ENCODE measurements at places on chromosomes 7 and 10.

DNA sequence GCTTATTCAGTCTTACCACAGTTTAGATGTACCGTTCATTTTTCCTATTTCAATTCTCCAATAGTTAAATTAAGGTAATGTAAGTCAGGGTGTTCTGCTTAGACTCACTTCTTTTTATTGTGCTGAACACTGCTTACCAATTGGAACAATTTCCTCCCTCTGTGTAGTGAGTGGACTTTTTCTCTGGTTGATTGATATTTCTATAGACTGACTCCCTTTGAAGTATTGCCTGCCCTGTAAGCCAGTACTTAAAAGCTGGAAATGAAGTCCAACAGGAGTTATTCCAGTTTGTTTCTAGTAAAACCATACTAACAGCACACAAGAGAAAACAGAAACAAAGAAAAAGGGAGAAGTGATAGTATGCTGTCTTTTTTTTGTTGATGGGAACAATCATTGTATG lies 1674.9 kb downstream of the REEP3 start:
- DNase-seq, result no peak

GRCh38 chr7:2688409-2689342 lies 674 bp downstream of the AMZ1 start:
- DNase-seq, result no peak

DNA sequence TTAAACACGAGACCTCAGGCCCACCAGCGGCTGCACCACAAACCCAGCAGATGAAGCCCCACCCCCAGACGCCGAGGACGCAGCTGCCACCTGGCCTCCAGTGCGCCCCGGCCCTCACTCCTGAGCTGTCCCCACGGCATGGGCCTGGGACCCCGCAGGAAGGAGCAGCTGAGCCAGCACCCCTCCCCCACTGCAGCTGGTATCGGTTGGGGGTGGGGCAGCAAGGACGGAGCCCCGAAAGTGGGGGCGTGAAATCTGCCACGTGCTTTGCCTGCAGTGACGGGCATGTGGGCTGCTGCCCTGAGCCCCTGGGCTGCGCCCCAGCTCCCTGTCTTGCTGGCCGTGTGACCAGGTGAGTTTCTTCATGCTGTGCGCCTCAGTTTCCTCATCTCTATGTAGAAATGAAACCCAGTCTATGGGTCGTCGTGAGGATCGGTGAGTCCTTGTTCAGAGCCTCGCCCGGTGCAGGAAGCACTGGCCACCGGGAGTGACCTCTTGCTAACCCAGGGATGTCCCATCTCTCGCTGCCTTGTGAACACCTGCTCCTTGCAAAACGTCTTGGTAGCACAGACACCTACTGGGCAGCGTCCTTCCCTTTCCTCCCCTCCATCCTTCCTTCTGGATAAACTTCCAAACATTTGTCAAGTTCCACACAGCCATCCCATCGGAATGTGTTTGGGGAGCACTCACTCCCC lies 32.0 kb downstream of the CFAP46 start:
- DNase-seq, result no peak

GRCh38 chr7:7569081-7569527 lies 2.4 kb downstream of the MIOS start:
- no peak for DNase-seq

DNA sequence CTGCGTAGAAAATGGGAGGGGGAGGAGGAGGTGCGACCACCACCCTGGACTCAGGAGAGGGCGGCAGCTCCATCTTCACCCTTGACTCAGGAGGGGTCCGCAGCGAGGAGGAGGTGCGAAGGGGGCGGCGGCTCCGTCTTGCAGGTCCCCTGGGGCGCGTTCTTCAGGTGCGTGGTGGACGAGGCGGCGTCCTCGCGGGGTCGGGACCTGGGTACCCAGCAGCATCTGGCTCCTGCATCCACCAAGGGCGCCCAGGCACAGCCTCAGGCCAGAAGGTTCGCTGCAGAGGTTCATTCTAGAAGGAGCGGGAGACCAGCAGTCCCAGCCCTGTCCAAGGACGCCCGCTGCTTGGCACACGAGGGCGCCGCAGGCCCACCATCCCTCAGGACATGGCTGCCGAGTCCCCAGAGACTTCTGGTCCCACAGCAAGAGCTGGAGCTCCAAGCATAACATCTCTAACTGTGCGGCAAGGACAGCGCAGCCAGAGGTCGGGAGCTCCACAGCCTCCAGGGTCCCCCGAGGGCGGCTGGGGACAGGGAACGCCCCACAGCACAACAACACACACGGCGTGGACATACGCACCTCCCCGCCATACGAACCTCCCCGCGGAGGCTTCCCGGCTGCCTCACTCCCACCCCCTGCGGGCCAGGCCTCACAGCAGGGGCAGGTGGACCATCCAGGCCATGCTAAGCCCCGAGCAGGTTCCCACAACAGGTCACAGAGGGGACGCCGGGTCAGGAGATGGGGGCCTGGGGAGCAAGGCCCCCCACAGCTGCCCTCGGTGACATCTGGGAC lies 16.8 kb upstream of the DPYSL4 start:
- DNase-seq, result no peak

DNA sequence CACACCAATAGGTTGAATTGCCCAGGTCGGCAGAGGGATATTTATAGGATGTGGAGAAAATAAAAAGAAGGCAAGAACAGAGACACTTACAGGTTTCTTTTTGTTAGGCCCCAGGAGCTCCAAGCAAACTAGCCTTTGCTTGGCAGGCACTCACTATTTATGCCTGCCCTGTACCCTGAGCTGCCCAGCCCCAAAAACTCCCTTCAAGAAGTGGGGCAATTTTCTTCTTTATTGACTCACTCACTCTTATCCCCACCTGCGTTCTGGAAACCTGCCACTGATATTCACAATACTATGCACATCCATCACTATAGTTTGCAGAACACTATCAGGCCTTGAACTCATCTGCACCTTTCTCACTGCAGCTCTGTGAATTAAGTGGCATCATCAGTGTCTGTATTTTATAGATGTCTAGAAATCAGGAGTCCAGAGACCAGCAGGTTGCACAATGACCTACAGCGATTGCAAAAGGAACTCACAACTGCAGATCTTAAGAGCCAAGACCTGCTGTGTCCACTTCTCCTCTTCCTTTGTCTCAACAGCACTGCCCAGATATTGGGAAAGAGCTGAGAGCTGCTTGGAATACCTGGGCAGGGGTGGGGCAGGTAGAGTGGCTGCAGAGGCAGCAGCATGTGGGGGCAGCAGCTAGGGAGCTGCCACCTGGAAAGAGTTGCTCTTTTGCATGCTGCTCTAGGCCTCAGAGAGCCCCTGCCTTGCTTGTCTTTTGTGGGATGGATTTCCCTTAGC lies at the start of gene SFTPD:
Gene SFTPD (minus strand): TSS at position 130 of the 747 bp plus-strand sequence. CDS start 2,446 bp downstream, outside the sequence.
- DNase-seq, result no peak

GRCh38 chr10:4310172-4310571 lies 515.8 kb upstream of the AKR1E2 start:
- no peak for DNase-seq

GRCh38 chr7:153151766-153152165 lies 392.2 kb downstream of the ACTR3B start:
- no peak for DNase-seq

GRCh38 chr10:103859161-103860086 lies 4.0 kb upstream of the SH3PXD2A start:
- no peak for DNase-seq

GRCh38 chr10:7085913-7086589 lies 324.8 kb downstream of the SFMBT2 start:
- DNase-seq, result no peak

- DNase-seq, result peak; percentile 36
Measured at GRCh38 chr7:131521651-131522163, 34.7 kb downstream of the PODXL start.

GRCh38 chr10:96588060-96588554 lies 1.3 kb upstream of the TM9SF3 start:
- DNase-seq, result peak; percentile 31

- peak; percentile 23 for DNase-seq
Measured at GRCh38 chr10:73060738-73061635, 35.7 kb downstream of the P4HA1 start.

DNA sequence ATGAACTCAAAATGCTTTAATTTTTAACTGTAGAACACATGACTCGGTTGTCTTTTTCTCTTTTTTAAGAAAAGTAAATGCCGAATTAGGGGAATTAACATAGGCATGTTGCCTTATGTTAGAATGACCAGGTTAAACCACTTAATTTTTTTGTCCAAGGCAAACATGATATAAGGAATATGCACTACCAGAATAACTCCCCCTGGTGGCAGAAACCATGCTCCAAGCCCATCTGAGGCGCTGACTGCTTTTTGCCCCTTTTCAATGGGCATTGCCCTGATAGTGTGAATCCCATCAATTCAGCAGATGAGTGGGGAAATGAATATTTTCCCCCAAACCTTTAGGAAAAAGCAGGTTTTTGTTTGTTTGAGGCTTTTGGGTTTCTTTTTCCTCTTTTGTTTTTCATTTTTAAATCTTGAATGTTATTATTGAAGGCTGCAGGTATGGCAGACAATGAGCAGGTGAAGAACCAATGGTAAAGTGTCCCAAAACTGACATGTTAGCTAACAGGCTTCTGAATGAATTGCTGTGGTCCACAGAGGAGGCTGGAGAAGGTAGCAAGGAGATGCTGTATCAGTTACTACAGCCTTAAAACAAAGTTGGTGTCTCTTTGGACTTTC lies 284.3 kb downstream of the SORCS3 start:
- DNase-seq, result no peak

DNA sequence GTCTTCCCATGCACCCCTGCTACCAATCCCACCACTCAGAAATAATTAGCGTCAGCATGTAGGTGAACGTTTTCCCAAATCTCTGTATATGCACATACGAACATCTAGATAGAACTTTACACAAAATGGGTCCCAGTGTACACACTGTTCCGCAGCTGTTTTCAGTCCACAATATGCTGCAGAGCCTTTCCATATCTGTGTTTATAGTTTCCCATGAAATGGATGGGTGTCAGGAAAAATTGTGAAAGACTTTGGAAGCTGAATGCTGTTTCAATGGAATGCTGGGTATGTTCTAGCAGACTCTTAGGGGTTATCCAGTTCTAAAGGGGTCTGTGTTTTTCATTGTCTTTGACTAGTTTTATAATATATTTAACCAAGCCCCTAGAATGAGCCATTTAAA lies 13.8 kb downstream of the GRK5 start:
- no peak for DNase-seq

DNA sequence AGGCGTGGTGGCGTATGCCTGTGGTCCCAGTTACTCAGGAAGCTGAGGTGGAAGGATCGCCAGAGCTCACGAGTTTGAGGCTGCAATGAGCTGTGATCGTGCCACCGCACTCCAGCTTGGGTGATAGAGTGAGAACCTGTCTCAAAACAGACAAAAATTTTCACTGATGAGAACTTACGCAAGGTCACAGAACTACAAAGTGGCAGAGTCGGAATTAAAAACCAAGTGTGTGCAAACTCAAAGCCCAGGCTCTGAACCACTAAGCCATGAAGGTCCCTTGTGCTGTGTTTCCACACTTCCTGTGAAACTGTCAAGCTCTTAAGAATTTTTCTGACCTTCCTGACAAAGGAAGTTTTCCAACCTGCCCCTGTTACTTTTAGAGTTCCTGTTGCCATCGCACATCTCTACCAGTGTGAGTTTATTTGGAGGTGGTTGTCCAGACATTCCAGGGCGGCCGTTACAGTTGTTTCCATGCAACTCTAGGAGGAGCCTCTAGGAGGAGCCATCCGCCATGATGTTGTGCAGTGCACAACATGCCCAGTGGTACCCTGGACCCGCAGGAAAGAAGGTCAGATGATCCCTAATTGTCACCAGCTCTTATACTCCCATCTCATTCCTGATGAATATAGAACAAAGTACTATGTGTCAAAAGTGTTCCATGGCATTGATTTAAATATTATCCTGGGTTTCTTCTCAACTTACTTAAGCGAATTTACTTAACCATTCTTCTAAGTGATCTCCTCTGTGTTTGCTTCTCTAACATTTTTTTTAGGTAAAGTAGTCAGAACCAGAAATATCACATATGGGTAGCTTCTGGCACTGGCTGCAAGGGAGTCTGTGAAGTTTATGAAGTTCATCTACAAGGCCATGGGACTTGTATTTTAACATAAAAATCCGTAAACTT lies 49.0 kb upstream of the LYZL1 start:
- DNase-seq, result no peak

GRCh38 chr10:30454744-30455510 lies 20.9 kb downstream of the MAP3K8 start:
- DNase-seq, result no peak

DNA sequence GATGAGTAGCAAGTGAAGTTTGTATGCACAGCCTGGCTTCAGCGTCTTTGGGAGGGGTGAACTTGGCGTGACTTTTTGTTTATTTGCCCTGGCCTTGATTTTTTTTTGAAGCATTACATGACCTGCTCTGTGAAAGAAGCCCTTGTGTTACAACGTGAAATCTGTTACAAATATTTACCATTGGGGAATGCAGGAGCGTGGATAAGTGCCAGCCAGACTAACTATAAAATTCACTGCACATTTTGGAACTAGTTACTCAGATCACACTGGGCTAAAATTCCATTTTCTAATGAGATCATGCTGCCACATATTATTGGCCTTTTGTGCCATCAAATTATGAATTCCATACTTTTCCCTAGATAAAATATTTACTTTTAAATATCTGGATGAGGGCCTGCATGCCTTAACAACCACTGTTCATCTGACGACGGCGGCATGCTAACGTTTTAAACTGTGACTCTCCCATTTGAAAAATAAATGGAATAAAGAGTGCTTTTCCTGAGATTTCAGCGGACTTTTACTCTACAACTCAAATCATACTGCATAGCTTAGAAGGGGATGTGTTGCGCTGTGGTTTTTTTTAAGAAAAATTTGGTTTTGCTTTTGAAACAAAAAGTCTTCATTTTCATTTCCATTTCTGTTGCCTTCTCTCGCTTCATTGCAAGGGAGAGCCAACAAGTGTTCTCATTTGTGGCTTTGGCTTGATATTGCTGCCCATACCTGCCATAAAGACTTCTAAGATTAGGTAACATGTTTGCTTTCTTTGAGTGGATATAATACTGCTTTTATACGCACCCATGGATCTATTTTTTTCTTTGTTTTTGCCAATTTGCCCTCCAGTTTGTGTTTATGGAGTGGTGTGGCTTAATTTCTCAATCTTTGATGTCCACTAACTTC lies 352.2 kb downstream of the TFEC start:
- no peak for DNase-seq

- DNase-seq, result peak; percentile 63
Measured at GRCh38 chr7:137130751-137131158, 212.8 kb downstream of the PTN start.

DNA sequence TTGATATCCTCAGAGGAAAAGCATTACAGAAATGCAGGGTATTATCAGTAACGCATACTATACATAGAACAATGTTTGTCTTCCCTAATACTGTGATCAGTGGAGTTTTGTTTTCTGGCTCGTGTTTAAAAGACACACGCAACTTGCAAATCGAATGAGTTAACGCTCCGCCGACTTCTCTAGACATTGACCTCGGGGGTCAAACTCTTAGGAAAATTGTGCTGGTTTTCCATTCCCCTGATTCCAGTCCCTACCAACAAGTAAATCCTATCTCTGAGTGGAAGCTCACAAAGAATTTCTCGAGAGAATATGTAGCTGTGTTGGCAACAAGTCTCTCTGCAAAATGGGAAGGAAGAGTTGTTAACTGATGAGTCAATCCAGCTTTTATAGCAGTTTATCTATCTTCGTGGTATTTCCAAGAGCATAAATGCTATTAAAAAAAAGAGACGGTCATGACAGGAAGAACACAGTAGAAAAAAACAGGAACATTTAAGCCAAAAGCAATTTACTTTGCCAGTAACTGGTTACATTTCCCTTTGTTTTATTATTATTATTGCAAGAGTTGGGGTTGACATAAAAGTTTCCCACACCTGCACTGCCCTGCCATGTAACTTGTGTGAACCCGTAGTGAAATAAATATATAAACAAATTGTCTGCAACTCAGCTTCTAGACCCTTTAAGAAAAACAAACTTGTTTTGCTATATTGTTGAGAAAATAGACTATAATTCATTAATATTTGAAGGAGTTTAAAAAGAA lies 144.4 kb downstream of the ARID5B start:
- no peak for DNase-seq

Measured in NCI-H2029 treated with DMSO at 0.1 percent for 48 hours (cell line).